ENCODE measurements at places on chromosomes 7 and 10. TPM values are rescaled to one million over a fixed set of nuclear protein-coding genes. Genes with fewer than 3 reads are reported as not detected.

Gene PNLIPRP1
- total RNA-seq = not detected

Gene OR2A7
- 10.8 TPM for total RNA-seq

- DNase-seq = no peak
These were observed 614 bp upstream of the ADAMTS14 start for GRCh38 chr10:70671619-70672164.

DNA sequence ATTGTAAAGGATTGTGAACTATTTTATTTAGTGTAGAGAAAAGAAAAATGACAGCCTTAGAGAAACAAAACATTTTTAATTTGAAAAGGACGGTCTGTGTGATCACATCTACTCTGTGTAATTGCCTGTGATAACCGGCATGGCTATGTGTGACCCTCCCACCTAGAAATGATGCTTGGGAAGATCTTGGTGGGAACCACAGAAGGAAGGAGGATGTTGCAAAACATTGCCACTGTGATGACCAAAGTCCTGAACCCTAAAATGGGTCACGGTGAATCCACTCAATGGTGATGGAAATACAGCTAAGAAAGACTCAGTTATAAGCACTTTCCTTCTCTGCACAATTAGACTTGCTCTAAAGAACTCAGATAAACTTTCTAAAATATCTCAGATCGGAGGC, 221.3 kb upstream of the FRMD4A start:
- DNase-seq = no peak

- no peak for DNase-seq
These were observed 3.0 kb downstream of the LAMB1 start for GRCh38 chr7:107999779-108000560.

- DNase-seq = no peak
These were observed 150.6 kb downstream of the WNT2 start for GRCh38 chr7:117172283-117172682.

DNA sequence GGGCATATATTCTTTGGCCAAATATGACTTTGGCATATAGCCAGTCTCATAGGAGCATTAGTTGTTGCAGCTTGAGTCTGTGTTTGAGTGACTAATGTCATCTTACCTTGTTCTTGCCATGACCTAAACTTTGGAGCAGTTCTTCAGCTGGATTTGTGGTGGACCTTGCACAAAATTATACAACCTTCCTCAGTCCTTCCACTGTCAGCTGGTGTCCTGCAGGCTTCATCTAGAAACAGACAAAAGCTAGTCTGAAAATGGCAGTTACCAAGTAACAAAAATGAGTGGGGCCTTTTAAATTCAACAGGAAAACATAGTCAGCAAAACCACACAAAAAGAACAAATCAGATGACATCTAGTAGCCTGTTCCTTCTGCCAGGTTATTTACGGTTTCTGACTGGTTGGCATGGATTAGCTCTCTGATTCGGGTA, 59.5 kb upstream of the HECTD2 start:
- DNase-seq = no peak

Gene STEAP4
- 105 TPM for total RNA-seq
